CD4-positive, alpha-beta T cell treated with Interleukin-2 at 100 ng/mL for 4 hours (primary cell): ENCODE measurements at places on chromosomes 13 and 19.

- DNase-seq, result no peak
Observed at GRCh38 chr19:5030136-5030820, 61.4 kb downstream of the KDM4B start.

GRCh38 chr13:99265821-99266426, 7.7 kb upstream of the GPR18 start:
- DNase-seq, result peak; percentile 76

DNA sequence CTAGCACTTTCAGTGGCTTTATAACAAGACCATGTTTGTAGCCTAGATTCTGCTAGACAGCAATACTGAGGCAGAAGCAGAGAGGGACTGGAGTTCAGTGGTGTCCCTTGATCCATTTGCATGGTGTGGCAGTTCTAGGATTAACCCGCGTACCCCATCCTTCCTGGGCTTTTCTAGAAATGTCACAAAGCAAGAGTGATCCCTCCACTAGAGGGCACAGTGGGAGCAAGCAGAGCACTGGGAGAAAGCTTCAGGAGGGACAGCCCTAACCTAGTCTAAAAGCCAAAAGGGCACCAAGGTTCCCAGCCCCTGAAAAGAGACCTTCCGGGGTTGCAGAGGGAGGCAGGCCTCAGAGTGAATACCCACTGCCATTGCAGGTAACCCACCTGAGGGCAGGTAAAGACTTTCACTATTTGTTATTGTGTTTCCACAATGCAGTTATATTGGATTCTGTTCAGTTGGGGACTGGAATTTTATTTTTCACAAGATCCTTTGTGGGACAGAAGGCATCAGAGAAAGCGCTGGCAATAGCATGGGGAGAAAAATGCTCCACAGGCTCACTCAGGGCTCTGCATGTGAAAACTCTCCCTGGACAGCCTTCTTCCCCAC, 170.6 kb downstream of the FLT1 start:
- peak; percentile 46 for DNase-seq

- DNase-seq, result no peak
Observed at GRCh38 chr13:49021953-49022352, 46.2 kb downstream of the FNDC3A start.

DNA sequence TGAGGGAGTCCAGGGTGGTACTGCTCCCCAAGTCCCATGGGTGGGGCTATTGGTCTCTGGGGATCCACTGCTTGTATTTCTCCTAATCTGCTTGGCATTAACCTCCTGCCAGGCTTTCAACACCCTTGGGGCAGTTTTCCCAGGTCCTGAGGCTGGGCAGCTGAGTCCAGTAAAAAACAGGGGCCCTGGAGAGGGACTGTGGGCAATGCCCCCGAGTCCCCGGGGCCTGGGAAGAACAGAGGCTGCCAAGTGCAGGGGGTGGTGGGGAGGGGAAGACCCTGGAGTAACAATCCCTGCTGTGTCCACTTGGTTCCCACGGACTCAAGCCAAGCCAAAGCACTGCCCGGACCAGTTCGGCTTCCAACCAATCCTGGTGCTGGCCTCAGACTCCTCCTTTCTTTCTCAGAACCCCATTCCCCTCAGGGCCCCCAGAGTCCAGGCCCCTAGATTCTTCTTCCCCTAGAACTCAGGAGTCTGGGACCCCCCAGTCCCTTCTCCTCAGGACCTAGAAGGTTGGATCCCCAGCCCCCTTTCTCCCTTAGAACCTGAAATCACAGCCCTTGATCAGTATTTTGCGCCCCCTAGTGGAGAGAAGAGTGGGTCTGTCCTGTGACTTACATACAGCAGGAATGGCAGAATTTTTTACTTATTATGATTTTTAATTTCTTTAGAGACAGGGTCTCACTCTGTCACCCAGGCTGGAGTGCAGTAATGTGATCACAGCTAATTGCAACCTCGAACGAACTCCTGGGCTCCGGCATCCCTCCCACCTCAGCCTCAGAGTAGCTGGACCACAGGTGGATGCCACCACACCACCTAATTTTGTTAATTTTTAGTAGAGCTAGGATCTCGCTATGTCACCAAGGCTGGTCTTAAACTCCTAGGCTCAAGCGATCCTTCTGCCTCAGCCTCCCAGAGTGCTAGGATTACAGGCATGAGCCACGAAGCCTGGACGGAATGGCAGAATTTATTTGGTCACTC, 3.7 kb upstream of the CLPTM1 start:
- peak; percentile 82 for DNase-seq

- no peak for DNase-seq
Observed at GRCh38 chr19:35562336-35562735, 1.1 kb downstream of the ATP4A start.

GRCh38 chr13:61142506-61142905, 273.1 kb downstream of the PCDH20 start:
- no peak for DNase-seq

DNA sequence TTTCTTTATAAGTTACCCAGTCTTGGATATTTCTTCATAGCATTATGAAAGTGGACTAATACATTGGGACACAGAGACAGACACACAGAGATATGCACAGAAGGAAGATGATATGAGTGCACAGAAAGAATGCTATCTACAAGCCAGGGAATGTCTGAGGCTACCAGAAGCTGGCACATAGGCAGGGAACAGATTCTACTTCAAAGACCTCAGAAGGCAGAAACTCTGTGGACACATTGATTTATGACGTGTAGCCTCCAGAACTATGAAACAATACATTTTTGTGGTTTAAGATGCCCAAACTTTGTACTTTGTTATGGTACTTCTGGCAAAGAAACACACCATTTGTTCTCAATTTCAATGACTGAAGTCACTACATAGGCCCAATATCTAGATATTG, 556.7 kb downstream of the PCDH9 start:
- DNase-seq, result no peak

GRCh38 chr13:93217721-93218261, 8.8 kb upstream of the GPC6 start:
- no peak for DNase-seq

GRCh38 chr13:114109641-114110041, 22.8 kb downstream of the RASA3 start:
- DNase-seq, result no peak

DNA sequence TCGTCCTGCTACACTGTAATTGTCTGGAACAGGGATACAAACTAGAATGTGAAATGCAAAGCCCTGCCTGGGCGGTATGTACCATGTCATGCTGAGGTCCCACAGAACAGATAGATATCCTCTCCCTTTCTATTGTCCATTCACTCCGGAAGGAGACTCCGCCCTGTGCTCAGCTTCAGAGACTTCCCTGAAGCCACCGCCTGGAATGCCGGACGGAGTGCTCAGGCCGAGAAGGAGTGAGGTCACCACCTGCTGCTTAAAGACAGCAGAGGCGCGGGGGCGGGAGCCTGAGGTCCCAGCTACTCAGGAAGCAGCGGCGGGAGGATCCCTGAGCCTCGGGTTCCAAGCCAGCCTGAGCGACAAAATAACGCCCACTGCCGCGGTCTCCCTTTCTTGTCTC, 890 bp upstream of the ZNF611 start:
- no peak for DNase-seq

- no peak for DNase-seq
Observed at GRCh38 chr19:51018745-51019543, 565 bp downstream of the KLK10 start.

GRCh38 chr19:17074634-17075034, 618 bp downstream of the HAUS8 start:
- no peak for DNase-seq

DNA sequence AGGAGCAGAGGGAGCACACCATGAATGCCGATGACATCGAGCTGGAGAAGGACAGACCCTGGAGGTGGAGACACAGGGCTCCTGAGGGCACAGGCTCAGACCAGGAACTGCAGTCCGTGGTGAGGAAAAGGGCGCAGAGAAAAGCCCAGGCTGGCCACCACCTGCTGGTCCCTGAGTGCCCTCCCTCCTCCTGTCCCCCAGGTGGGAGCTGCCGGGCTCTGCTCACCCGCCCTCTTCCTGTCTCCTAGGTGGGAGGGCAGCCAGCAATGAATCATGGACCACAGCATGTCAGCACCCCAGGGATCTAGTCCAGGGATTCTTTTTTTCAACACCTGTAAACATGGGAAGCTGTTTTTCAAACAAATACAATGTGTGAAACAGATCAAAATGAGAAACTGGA, 94.6 kb upstream of the ARHGEF7 start:
- DNase-seq, result no peak

- no peak for DNase-seq
Observed at GRCh38 chr19:5850743-5851293, 431 bp downstream of the FUT3 start.

- DNase-seq, result peak; percentile 48
Observed at GRCh38 chr13:79393564-79394249, 12.3 kb downstream of the RBM26 start.

- DNase-seq, result peak; percentile 29
Observed at GRCh38 chr19:40601134-40601974, at the start of gene LTBP4. Gene LTBP4, plus strand, starts transcription at chr19:40601369. Its CDS starts 19 bp downstream, at chr19:40601388.

- no peak for DNase-seq
Observed at GRCh38 chr13:41639237-41639904, 182.0 kb downstream of the RGCC start.

GRCh38 chr13:43567608-43568007, 219.2 kb downstream of the ENOX1 start:
- DNase-seq, result no peak

- DNase-seq, result peak; percentile 59
Observed at GRCh38 chr19:7366701-7367420, 18.1 kb downstream of the ARHGEF18 start.

DNA sequence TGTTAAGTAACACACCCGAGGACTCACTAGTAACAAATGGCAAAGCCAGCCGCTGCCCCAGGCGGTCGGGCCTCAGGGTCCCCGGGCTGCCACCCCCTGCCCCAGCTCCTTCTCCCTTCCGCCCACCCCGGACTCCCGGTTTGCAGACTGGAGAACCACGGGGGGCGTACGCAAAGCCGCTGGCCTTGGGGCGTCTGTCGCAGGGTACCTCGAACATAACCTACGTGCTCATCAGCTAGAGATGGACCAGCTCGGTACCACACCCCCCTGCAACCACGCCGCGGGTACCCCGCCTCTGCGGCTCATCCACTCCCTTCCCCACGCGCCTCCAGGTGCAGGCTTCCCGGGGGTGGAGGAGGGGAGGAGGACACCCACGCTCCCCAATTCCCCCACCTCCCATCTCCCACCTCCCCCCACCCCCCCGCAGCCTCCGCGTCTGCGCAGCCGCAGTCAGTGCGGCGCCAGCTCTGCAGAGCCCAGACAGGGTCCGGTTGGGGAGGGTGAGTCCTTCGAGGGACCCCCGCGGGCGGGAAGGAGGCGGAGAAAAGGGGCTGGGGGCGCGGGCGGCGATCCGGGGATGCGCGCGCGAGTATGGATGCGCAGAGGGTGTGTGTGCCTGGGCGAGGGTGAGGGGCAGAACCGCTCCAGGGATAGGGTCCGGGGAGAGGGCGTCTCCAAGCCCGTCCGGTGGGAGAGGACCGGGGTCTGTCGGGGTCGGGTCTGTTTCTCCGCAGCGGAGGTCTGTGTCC, at the start of gene SMIM17:
TSS of gene SMIM17 (plus strand) at position 449 of the 749 bp plus-strand sequence. CDS start 2,509 bp downstream, outside the sequence.
- no peak for DNase-seq

DNA sequence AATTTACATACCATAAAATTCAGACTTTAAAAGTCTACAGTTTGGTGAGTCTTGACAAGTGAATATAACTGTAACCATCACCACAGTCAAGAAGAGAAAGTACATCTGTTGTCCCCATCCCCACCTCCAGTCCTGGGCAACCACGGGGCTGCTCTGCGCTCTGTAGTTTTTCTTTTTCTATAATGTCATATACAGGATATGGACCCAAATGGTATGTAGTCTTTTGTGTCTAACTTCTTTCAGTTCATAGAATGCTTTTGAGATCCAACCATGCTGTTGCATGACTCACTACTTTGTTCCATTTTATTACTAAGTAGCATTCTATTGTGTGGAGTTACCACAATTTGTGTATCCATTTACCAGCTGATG, 103.9 kb downstream of the DOCK9 start:
- DNase-seq, result no peak

DNA sequence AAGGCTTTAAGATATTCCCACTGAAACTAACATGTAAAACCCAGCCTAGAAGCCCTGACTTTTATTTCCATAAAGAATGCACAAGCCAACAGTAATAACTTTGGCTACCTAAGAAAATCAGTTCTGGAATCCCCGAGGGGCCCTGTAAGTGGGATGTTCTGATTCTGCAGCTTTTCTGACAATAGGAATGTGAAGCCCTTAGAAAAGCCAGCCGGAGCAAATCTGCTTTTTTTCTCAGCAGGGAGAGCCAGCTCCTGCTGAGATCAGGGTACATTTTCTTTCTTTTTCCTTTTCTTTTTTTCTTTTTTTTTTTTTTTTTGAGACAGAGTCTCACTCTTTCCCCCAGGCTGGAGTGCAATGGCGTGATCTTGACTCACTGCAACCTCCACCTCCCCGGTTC, 8.0 kb upstream of the GARRE1 start:
- no peak for DNase-seq

- no peak for DNase-seq
Observed at GRCh38 chr19:38809592-38810252, 3.0 kb downstream of the LGALS4 start.

- no peak for DNase-seq
Observed at GRCh38 chr13:89916551-89916950, 1430.9 kb upstream of the MIR17HG start.
